ENCODE measurements at places on chromosomes 5 and 9.
A peak's percentile ranks its signal among the peaks of the same experiment; 100 is the strongest.

GRCh38 chr9:15824310-15824709, 271.5 kb downstream of the CCDC171 start:
- H3K27me3 ChIP-seq, result no peaks in the 10 kb centered on the region
- no peaks in the 10 kb centered on the region for H3K4me1 ChIP-seq
- H3K4me3 ChIP-seq, result no peak overlapping the region
- DNase-seq, result no peak
- no peak overlapping the region for H3K27ac ChIP-seq

GRCh38 chr5:36646507-36647023, 40.2 kb downstream of the SLC1A3 start:
- DNase-seq, result no peak
- no peak overlapping the region for H3K27ac ChIP-seq
- no peaks in the 10 kb centered on the region for H3K36me3 ChIP-seq
- H3K4me3 ChIP-seq, result no peak overlapping the region
- no peaks in the 10 kb centered on the region for H3K4me1 ChIP-seq

DNA sequence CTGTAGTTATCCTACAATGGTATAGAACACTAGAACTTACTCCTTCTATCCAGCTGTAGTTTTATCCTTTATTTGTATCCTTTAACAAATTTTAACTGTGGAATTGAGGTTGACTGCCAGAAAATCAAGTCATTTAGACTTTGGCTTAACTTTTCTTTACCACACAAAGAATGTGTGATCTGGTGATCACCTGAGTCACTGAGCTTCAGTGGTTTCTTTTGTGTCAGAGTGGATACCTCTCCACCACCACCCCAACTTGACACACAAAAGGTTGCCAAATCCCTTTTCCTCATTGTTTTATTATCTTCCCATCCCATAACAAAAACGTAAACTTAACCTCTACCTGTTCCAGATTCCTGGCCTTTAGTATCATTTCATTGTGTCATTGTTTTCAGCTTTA, 5.5 kb downstream of the OTULIN start:
- peaks cover 92% of the 10 kb centered on the region for H3K4me1 ChIP-seq
- H3K27ac ChIP-seq, result no peak overlapping the region
- H3K4me3 ChIP-seq, result peak overlapping the region; percentile 13
- no peaks in the 10 kb centered on the region for H3K27me3 ChIP-seq
- no peak for DNase-seq

DNA sequence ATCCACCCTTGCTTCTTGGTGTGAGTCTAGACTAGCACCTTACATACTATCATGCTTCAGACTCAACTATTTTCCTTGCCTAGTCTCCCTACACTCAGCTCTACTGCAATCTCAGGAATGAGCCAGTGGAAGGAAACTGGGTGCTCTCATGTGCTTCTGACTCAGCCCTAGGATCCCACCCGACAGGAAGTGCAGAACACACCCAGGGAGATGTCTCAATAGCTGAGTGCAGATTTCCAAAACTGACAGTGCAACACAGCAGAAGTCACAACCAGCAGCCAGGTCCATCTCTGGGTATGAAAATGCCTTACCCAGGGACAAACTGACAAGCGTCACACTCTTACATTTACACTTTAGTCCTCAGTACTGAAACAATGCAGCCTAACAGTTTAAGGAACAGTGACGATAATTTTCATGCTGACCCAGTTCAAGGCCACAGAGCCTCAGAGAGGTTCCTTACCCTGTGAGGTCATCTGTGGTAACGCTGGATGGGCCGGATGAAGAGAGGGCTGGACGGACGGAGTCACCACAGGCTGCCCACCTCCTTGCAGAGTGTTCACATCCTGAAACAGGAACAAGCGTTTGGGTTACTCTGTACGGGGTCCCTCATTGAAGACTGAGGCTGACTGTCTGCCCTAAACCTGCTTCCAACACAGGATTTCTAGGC, 33.0 kb downstream of the FKBP15 start:
- no peak for DNase-seq
- H3K36me3 ChIP-seq, result peaks cover 47% of the 10 kb centered on the region
- no peak overlapping the region for H3K4me3 ChIP-seq
- no peaks in the 10 kb centered on the region for H3K4me1 ChIP-seq
- no peak overlapping the region for H3K27ac ChIP-seq

DNA sequence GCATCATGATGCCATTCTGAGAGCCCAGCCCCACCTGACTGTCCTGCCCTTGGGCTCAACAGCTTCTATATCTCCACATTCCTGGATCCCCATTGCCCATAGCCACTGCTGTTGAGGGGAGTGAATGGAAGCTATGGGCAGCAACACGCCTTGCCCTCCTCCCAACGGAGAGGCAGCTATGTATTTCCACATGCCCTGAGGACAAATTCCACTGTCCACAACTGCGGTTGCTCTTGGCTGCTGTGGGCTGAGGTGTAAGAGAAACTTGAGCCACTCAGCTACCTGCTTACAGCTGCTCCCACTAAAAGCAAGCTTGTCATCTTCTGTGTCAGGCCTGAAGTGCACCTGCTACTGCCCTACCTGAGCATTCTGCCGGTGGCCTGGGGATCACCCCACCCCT, 222.9 kb downstream of the PSAT1 start:
- H3K4me1 ChIP-seq, result no peaks in the 10 kb centered on the region
- H3K4me3 ChIP-seq, result no peak overlapping the region
- DNase-seq, result no peak

DNA sequence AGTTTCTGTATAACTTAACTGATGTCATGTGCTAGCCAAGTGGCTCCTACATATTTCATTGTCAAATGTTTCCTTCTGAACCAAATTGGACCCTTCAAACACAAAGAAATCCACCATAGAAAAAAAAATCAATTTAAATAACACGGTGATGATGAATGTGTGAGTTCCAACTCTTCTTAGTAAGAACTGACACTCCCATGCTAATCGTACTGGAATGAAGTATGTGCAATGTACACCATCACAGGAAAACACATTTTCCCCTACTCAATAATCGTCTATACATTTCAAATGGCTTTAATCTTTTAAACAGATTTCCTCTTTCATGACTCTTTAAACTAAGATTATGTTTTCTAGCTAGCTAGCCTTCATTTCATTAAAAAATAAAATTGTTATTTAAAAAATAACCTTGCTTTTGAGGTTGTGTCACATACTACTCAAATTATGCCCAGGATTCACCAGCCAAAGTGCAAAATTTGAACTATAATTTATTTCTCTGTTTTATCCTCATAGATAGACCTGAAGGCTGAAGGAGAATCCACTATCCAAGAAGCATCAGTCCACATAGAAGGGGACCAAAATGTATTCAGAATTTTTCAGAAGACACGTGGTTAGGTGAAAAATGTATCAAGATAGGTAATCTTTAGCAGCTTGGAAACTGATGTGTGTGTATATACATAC, 131.0 kb upstream of the ITGA1 start:
- no peak overlapping the region for H3K4me3 ChIP-seq
- H3K4me1 ChIP-seq, result no peaks in the 10 kb centered on the region
- no peaks in the 10 kb centered on the region for H3K36me3 ChIP-seq
- H3K27me3 ChIP-seq, result peaks cover 10% of the 10 kb centered on the region

GRCh38 chr9:129165198-129165597, 12.9 kb downstream of the IER5L start:
- H3K36me3 ChIP-seq, result no peaks in the 10 kb centered on the region
- peaks cover 16% of the 10 kb centered on the region for H3K4me1 ChIP-seq
- H3K4me3 ChIP-seq, result no peak overlapping the region

All from naive thymus-derived CD8-positive, alpha-beta T cell (primary cell).